ENCODE measurements at places on chromosomes 7 and 10. TPM values are rescaled to one million over a fixed set of nuclear protein-coding genes. Genes with fewer than 3 reads are reported as not detected.

- peak; percentile 94 for DNase-seq
Observed at GRCh38 chr10:30583778-30584415, 45.7 kb downstream of the LYZL2 start.

GRCh38 chr7:16315280-16315679 is 106.1 kb downstream of the CRPPA start:
- peak; percentile 10 for DNase-seq

The PLEKHS1 gene
- 0.17 TPM for total RNA-seq

DNA sequence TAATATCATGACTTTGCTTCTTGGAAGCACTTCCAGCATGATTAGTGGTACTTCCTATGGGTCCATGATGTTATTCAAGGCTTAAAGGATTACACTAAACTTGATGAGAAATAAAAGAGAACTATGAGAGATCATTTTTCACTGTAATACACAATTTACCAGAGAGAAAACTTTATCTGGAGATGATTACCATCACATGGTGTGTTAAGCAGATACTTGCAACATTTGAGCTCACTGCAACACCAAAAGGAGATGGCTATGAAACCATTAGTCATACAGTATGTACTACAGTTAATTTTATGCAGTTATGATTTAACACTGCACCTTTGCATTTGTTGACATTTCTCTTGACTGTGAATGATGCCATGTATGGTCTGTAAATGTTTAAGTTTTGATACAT is 311.3 kb upstream of the AOAH start:
- DNase-seq = no peak

GRCh38 chr7:79652619-79653018 is 199.2 kb upstream of the MAGI2 start:
- no peak for DNase-seq

DNA sequence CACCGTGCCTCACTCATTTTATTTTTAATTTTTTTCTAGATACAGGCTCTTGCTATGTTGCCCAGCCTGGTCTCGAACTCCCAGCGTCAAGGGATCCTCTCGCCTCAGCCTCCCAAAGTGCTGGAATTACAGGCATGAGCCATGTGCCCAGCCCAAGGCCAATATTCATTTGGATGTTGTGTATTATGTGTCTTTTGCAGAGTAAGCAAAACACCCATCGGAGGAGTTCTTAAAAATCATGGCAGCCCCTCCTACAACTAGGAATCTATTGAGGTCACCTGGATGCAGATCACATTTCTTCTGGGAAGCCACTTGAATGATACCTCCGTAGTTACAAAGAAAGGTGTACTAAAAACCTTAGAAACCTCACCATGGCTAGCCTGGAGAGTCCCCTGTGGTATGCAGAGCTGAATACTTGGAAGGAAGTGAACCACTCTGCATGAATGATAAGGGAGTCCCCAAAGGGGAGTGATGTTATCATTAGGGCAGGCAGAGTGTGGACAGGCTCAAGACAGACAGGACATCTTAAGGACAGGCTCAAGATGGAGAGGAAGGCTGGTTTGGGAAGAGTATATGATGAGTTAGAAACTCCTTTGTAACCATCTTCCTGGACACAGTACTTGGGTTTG is 185.7 kb downstream of the TAX1BP1 start:
- DNase-seq = no peak

GRCh38 chr10:35456153-35456720 is 119.9 kb downstream of the CCNY start:
- DNase-seq = no peak

DNA sequence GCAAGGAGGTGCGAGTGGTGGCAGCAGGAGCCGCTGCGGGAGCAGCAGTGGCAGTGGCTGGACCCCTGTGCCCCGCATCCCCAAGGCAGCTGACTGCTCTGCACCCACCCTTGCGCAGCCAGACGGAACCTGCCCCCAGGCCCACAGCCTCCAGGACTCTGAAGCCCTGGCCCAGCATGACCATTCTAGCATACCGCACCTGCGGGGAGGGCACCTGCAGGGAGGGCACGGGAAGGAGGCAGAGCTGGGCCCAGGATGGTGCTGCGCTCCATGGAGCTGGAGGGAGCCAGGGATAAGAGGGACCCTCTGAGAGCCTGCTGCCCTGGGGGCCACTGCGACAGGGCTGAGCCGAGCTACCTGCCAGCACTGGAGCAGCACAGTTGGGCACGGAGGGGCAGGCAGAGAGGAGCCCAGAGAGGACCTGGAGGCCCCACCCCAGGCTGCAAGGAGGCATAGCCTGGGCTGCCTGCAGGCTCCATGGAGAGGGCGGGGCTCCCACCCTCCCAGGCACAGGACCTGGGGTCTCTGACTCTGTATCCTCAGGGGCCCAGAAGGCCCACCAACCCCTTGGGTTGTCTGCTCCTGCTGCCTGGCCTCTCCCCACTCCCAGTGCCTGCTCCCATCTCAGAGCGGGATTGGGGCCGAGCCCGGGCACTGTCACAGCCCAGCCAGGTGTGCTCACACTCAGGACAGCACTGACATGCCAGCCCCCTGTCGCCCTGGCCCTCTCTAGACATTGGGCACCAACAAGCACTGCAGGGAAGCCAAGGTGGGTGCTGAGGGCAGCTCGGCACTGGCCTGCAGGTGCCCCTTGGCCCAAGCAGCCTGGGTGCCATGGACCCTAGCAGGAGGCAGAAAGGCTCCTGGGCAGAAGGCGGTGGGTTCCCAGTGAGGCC is 87.6 kb downstream of the HTR7 start:
- no peak for DNase-seq

All from mammary epithelial cell (primary cell).